ENCODE measurements at places on chromosomes 12 and 14.

- DNase-seq: no peak
Measured at GRCh38 chr14:104433401-104434213, 146.0 kb upstream of the C14orf180 start.

GRCh38 chr14:90797451-90797850, 18.8 kb downstream of the TTC7B start:
- DNase-seq: no peak

DNA sequence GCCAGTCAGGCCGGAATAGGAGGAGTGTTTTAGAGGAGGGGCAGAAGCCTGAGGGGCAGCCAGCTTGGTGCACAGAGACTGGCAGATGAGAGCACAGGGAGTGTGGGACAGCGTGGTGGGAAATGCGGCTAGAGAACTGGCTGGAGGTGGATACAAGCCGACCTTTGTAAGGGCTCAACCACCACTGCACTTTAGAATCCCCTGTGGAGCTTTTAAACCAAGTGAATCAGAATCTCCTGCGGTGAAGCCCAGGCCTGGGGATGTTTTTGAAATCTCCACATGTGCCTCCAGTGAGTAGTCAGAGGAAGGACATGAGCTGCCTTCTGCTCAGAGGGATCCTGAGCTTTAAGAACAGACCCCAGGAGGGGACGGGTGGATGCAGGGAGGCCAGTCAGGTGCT, 10.9 kb upstream of the PCED1B start:
- no peak for DNase-seq

- no peak for DNase-seq
Measured at GRCh38 chr12:26080911-26081310, 43.9 kb downstream of the BHLHE41 start.

DNA sequence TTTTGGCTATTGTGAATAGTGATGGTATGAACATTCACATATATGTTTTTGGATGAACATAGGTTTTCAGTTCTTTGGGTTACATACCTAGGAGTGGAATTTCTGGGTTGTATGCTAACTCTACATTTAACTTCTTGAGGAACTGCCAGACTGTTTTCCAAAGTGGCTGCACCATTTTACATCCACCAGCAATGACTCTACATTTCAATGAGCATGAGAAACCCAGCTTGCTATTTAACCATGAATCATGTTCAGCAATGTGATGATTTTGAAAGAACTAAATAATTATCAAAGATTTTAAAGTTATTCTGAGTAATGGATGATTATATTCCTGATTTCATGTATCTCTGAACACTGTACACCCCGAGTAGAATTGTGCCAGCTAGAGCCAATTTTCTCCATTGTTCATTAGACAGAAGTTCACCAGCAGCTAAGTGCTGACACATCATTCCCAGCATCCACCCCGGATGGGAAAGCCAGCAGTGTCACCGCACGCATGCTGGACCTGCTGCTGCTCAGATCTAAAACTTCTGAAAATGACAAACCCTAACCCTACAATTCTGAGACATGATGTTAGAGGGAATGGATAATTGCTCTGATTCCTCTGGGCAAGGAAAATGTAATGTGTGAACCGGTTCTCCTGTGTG, 13.3 kb upstream of the ANAPC5 start:
- DNase-seq: no peak

DNA sequence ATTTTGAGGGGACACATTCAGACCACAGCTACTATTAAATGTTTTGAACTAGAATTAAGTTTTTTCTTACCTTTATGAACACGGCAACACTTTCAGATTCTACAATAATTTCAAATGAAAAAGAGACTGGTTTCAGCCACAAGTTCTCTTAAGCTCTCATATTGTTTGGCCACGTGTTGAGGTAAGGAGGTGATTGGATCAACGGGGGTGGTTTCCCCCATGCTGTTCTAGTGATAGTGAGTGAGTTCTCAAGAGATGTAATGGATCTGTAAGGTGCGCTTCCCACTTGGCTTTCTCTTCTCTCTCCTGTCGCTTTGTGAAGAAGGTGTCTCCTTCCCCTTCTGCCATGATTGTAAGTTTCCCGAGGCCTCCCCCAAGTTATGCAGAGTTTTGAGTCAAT, 48.9 kb upstream of the DYRK2 start:
- DNase-seq: no peak

- no peak for DNase-seq
Measured at GRCh38 chr12:57850854-57851430, 4.4 kb upstream of the CTDSP2 start.

- no peak for DNase-seq
Measured at GRCh38 chr14:102037686-102038085, 49.2 kb downstream of the HSP90AA1 start.

DNA sequence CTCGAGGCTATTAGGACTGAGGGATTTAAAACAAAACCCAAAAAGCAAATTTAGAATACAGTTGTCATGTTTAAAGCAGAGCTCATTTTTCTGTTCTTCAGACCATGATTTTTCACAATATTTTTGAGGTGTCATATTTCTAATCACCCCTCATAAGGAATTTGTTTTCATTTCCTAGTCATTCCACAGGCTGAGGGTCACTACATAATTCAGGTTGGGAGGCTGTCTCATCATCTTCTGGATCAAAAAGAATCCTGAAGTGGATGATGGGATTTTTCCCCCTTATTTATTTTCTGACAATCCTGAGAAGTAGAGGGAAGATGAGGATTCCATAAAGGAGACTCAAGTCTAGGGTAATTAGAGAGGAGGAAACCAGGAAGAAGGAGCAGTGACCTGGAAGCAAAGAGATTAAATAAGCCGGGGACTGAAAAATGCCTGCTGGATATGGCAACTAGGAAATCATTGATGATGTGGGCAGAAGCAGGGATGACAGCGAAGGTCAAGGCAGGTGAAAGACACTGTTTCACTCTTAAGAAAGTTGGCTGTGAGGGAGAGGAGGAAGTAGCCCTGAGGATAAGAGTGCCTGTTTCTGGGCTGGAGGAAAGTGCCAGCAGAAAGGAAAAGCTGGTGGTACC, 9.0 kb upstream of the PCNX1 start:
- DNase-seq: no peak

DNA sequence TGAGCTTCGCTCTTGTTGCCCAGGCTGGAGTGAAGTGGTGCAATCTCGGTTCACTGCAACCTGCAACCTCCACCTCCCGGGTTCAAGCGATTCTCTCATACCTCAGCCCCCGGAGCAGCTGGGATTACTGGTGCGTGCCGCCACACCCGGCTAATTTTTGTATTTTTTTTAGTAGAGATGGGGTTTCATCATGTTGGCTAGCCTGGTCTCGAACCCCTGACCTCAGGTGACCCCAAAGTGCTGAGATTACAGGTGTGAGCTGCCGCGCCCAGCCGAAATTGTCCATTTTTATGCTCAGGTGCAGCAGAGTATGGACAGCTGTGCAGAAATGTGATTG, 19.2 kb upstream of the CYP46A1 start:
- no peak for DNase-seq

GRCh38 chr12:47458279-47458678, 247.6 kb downstream of the RPAP3 start:
- DNase-seq: no peak

DNA sequence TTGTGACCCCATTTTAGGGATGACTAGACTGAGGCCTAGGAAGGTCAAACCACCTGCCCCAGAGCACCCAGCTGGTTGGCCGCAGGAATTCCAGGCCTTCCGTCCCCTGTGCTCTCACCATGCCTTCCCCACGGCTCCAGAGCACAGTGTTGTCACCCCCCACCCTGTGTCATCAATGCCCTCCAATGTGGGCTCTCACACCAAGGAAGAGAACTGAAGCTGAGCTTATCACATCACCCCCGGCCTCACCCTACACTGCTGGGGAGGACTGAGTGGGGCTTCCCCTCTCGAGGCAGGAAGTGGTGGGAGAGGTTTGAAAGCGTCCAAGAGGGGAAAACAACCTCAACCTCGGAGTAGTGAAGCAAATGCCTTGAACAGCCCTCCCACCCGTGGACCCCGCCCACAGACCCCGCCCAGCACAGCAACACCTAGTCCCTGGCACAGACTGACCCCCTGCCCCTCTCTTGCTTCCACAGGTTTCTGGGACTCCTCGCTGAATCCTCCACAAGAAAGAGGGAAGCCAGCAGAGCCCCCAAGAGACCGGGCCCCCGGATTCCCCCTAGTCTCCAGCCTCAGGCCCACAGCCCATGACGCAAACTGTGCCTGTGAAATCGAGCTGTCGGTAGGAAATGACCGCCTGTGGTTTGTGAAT, 97.2 kb downstream of the LGMN start:
- peak; percentile 86 for DNase-seq

DNA sequence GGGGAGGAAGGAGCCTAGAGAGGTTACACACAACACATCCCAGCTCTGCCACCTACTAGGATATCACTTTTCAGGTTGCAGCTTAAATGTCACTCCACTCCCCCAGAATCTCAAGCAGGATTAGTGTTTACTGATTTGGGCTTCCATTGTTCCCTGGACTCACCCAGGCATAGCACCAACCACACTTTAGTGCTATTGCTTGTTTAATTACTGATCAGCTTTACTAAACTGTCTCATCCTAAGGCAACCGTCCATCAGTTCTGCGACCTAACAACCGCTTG, 6.1 kb upstream of the KRT18 start:
- DNase-seq: no peak

GRCh38 chr12:119406308-119406707, 71.8 kb downstream of the CCDC60 start:
- DNase-seq: no peak

- DNase-seq: no peak
Measured at GRCh38 chr12:1297639-1298175, 296.7 kb downstream of the FBXL14 start.

- DNase-seq: no peak
Measured at GRCh38 chr14:32611752-32612151, 282.7 kb downstream of the AKAP6 start.

- no peak for DNase-seq
Measured at GRCh38 chr12:6262623-6263022, 47.9 kb upstream of the PLEKHG6 start.

GRCh38 chr12:132414634-132415326, 75.2 kb upstream of the FBRSL1 start:
- peak; percentile 75 for DNase-seq

Measured in activated gamma-delta T cell treated with Interleukin-2 at 50 U/mL for 16 hours (primary cell).